Activated naive CD4-positive, alpha-beta T cell treated with anti-CD3 and anti-CD28 coated beads for 36 hours (primary cell): ENCODE measurements at places on chromosomes 16 and 17. TPM values are rescaled to one million over a fixed set of nuclear protein-coding genes. Genes with fewer than 3 reads are reported as not detected.

Gene KRTAP9-2
- not detected for total RNA-seq

Gene TBX4
- not detected for total RNA-seq

Gene CACNG5
- not detected for total RNA-seq

Gene PRR29
- 0.21 TPM for total RNA-seq

Gene ZMYND15
- total RNA-seq = not detected

DNA sequence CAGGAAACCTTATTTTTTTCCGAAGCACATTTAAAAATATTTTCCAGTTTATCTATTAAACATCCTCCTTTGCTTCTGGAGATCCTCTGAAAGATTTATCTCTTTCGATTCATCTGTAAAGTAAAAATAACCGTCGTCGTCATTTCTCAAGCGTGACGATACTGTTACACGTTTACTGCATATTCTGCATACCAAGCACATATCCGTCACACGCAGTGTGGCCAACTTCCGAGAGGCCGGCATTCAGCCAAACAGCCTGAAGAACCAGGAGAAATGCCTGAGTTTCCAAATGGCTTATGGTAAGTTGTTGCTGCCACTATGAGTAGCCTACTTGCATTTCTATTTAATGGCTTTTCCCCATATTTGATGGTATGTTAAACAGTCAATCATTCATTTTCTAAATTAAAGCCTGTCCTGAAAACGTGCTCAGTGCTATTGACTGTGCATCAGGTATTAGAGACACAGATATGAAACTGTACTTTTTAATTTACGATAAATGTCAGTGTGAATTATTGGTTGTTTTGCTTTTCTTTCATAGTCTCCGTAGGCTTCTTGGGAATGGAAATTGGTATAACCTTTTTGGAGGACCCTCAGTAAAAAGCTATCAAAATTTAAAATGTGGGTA lies 275.7 kb downstream of the WWOX start:
- H3K36me3 ChIP-seq = no peaks in the 10 kb centered on the region
- no peak overlapping the region for H3K27ac ChIP-seq
- no peaks in the 10 kb centered on the region for H3K27me3 ChIP-seq
- no peak overlapping the region for H3K4me3 ChIP-seq

- H3K4me1 ChIP-seq = peaks cover 8% of the 10 kb centered on the region
- H3K27me3 ChIP-seq = no peaks in the 10 kb centered on the region
- DNase-seq = no peak
- no peak overlapping the region for H3K27ac ChIP-seq
Measured at GRCh38 chr17:7304179-7304578, 3.2 kb upstream of the EIF5A start.

- peak within 1 kb of the TSS; percentile 36 for H3K4me3 ChIP-seq
- no peak for DNase-seq
- H3K27ac ChIP-seq = no peak within 1 kb of the TSS
- H3K36me3 ChIP-seq = no peaks in the 10 kb centered on the region
- no peaks in the 10 kb centered on the region for H3K27me3 ChIP-seq
- H3K4me1 ChIP-seq = no peaks in the 10 kb centered on the region
Measured at GRCh38 chr16:2816751-2817339, at the start of gene PRSS21. PRSS21 (plus strand) TSS chr16:2817237; CDS start chr16:2817269, 32 bp downstream.

Gene ANKS4B
- 0.05 TPM for total RNA-seq

Gene GPR179
- total RNA-seq = 0.07 TPM

Gene SEZ6L2
- 0.31 TPM for total RNA-seq

GRCh38 chr17:41803049-41804020 lies 8.4 kb downstream of the P3H4 start:
- H3K27ac ChIP-seq = no peak overlapping the region
- H3K36me3 ChIP-seq = no peaks in the 10 kb centered on the region
- no peak overlapping the region for H3K4me3 ChIP-seq
- no peaks in the 10 kb centered on the region for H3K27me3 ChIP-seq

DNA sequence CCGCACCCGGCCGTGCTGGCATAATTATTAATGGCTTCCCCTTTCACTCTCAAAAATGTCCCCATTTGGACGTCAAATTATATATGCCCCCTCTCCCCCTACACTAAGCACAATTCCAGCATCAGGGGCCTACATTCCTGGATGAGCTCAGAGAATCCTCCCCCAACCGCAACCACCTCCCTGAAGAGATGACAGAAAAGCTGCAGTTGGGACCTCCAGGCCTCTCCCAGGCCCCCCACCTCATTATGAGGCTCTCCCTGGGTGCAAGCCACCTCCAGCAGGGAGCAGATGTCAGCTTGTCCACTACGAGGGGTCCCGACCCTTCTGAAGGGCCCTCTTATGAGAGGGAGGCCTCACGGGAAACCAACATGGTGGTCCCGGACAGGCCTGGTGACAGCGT lies 18.5 kb upstream of the NCBP3 start:
- no peaks in the 10 kb centered on the region for H3K4me1 ChIP-seq
- no peak overlapping the region for H3K27ac ChIP-seq
- H3K4me3 ChIP-seq = no peak overlapping the region
- no peak for DNase-seq

- no peak overlapping the region for H3K27ac ChIP-seq
- H3K27me3 ChIP-seq = no peaks in the 10 kb centered on the region
Measured at GRCh38 chr16:53753431-53753830, 49.5 kb downstream of the FTO start.

- H3K36me3 ChIP-seq = no peaks in the 10 kb centered on the region
- no peaks in the 10 kb centered on the region for H3K4me1 ChIP-seq
- H3K27ac ChIP-seq = no peak overlapping the region
- DNase-seq = no peak
- no peak overlapping the region for H3K4me3 ChIP-seq
- no peaks in the 10 kb centered on the region for H3K27me3 ChIP-seq
Measured at GRCh38 chr16:1863681-1864460, 8.1 kb downstream of the MEIOB start.

DNA sequence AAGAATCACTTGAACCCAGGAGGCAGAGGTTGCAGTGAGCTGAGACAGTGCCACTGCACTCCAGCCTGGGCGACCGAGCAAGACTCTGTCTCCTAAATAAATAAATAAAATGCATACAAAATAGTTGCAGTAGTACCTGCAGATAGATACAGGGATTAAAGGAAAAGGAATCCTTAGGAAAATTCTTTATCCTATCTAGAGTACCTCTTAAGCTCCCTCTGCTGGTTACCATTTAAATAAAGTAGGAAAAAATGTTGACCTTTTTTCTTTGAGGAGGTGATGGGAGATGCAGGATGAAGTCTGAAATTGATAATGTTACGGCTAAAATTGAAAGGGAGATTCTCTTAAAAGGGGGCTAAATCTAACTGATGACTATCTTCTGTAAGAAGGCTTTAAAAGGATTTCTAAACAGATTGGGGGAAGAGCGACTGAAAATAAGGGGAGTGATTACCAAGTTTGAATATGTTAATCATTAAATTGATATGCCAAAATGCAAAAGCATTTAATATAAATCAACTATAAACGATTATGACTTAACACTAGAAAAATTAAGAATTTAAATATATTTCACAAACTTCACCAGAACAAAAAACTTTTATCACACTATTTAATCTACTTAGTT lies 29.4 kb downstream of the C16orf87 start:
- no peak overlapping the region for H3K4me3 ChIP-seq
- no peaks in the 10 kb centered on the region for H3K27me3 ChIP-seq
- H3K36me3 ChIP-seq = peaks cover 23% of the 10 kb centered on the region
- DNase-seq = no peak

- H3K4me1 ChIP-seq = no peaks in the 10 kb centered on the region
- H3K36me3 ChIP-seq = no peaks in the 10 kb centered on the region
- no peak for DNase-seq
- H3K4me3 ChIP-seq = no peak overlapping the region
- no peaks in the 10 kb centered on the region for H3K27me3 ChIP-seq
Measured at GRCh38 chr17:61179380-61179806, 220.2 kb upstream of the TBX2 start.

DNA sequence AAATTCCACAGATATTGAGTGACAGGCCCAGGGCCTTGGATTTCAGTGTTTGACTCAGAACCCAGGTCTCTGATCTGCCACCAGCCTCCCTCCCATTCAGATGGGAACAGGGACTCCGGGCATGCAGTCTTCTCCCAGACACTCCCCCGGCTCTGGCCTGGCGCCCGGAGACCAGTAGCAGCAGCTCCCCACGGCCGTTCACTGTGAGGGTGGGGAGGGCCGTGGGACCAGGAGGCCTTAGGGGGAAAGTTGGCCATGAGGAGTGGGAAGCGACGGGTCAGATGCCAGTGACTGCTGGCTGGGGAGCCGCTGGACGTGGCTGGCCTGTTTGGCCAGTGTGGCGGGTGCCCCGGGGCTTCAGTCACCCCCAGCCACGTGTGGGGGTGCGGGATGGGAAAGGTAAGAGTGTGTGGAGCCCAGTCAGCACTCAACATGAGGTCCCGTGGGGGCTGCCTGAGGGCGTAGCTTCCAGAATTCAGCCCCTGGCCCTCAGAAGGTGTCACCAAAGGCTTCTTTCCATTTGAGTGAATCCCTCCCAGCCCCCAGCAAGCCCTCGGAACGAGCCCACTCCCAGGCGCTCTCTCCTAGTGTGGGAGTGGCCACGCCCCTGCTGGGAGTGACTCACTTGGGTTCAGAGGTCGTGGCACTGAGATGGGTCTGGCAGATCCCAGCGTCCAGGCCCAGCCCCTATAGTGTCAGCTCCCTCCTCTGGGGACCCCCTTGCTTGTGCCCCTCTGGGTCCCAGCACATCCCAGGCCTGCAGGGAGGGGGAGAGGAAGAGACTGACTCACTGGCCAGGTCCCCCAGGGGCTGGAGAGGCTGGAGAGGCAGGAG lies 309.4 kb downstream of the SEC14L1 start:
- H3K4me3 ChIP-seq = peak overlapping the region; percentile 86
- H3K27ac ChIP-seq = peak overlapping the region; percentile 100
- peaks cover 30% of the 10 kb centered on the region for H3K36me3 ChIP-seq
- peaks cover 54% of the 10 kb centered on the region for H3K4me1 ChIP-seq
- no peaks in the 10 kb centered on the region for H3K27me3 ChIP-seq

DNA sequence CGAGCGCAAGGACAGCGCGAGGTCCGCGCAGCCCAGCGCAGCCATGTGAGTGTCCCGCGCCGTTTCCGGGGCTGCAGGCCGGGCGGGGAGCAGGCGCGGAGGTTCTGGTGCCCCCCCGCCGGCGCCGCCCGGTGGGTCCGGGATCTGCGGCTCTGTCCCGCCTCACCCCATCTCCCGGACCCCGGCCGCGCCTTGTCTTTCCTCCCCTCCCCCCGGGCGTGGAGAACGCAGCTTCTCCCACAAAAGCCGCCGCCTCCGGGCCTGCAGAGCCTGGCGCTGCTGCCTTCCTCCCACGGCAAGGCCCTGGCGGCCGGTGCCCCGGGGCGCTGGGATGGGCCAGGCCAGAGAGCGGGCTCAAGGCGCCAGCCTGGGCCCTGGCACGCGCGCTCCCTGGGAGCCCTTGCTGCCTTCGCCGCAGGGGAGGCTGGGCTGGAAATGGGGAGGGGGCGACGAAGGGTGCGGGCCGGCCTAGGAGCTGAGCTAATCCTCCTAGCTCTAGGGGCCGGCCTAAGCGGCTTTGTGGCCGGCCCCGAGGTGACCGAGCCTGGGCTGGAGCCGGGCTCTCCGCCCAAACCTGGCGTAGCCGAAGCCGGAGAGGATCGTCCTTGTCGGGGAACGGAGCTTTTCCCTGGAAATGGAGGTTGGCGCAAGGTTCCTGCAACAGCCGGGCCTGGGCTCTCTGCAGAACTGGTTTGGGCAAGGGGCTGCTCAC lies 397 bp downstream of the RIPOR1 start:
- peak overlapping the region; percentile 68 for H3K4me3 ChIP-seq
- peaks cover 20% of the 10 kb centered on the region for H3K27me3 ChIP-seq
- DNase-seq = peak; percentile 40
- H3K4me1 ChIP-seq = peaks cover 14% of the 10 kb centered on the region
- H3K36me3 ChIP-seq = no peaks in the 10 kb centered on the region
